ENCODE measurements at places on chromosomes 11 and 22. TPM values are rescaled to one million over a fixed set of nuclear protein-coding genes. Genes with fewer than 3 reads are reported as not detected.

DNA sequence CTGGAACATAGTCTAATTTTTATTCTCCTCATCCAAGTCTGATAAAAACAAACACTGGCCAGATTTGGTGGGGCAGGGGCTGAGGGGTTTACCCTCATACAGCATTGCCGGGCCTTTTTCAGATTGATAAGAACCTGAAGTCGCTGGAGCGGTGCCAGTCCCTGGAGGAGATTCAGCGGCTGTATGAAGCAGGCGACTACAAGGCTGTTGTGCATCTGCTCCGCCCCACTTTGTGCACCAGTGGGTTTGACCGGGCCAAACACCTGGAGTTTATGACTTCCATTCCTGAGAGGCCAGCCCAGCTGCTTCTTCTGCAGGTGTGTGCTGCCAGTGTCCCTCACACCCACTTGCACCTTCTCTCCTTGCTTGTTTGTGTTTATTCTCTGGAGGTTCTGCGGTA is 55.8 kb downstream of the CABIN1 start:
- H3K27ac ChIP-seq = no peak overlapping the region
- H3K36me3 ChIP-seq = peaks cover 9% of the 10 kb centered on the region
- no peak overlapping the region for H3K4me3 ChIP-seq
- no peak for DNase-seq

DNA sequence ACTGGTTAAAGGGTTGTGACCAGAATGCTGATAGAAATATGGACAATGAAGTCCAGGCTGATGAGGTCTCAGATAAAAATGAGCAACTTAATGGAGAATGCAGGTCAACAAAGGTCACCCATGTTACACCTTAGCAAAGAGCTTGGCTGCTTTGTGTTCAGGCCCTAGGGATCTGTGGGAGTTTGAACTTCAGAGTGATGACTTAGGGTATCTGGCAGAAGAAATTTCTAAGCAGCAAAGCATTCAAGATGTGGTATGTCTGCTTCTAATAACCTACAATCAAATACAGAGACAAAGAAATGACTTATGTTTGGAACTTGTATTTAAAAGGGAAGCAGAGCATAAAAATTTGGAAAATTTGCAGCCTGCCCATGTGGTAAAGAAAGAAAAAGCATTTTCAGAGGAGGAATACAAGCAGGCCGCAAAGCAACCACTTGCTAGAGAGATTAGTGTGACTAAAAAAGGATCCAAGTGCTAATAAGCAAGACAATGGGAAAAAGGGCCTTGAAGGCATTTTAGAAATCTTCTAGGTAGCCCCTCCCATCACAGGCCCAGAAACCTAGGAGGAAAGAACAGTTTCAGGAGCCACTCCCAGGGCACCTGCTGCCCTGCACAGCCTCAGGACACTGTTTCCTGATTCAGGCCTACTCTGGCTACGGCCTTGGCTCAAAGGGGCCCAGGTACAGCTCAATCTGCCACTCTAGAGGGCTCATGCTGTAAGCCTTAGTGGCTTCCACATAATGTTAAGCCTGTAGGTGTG is 41.3 kb downstream of the TNKS1BP1 start:
- no peaks in the 10 kb centered on the region for H3K4me1 ChIP-seq
- H3K36me3 ChIP-seq = no peaks in the 10 kb centered on the region
- no peak overlapping the region for H3K4me3 ChIP-seq
- no peaks in the 10 kb centered on the region for H3K27me3 ChIP-seq

GRCh38 chr11:110375351-110375750 is 54.4 kb upstream of the FDX1 start:
- no peak overlapping the region for H3K4me3 ChIP-seq
- H3K27me3 ChIP-seq = no peaks in the 10 kb centered on the region
- H3K36me3 ChIP-seq = no peaks in the 10 kb centered on the region
- no peak for DNase-seq
- no peak overlapping the region for H3K27ac ChIP-seq

Gene VSIG2
- not detected for total RNA-seq

DNA sequence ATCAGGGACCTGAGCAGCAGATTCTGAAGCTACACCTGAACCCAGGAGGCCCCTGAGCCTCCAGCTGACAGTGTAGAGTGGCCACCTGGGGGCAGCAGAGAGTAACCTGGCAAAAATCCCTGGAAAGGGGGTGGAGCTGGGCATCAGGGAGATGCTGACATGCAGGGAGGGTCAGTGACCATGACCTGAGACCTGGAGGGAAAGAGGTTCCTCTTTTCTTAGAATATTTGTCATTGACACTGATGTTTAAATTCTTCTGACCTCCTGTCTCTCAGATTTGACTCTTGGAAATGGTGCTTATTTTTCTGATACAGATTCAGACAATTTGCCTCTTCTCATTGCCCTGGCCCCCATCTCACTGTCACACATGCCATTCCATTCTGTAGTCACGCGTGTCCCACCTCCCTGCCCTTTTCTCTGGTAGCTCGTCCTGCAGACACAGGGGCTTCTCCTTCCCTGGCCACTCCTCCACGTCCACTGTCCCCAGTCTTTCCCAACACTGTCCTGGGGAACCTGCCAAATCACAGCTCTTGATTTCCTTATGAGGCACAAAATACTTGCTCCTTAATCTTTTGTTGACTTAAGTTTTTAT is 117.2 kb upstream of the IGLL5 start:
- no peak overlapping the region for H3K27ac ChIP-seq
- DNase-seq = peak; percentile 79
- no peaks in the 10 kb centered on the region for H3K27me3 ChIP-seq
- H3K4me1 ChIP-seq = peaks cover 35% of the 10 kb centered on the region
- H3K36me3 ChIP-seq = no peaks in the 10 kb centered on the region
- H3K4me3 ChIP-seq = no peak overlapping the region
